Posterior vena cava (tissue), 2 donors: ENCODE measurements at places on chromosomes 5 and 9. TPM values are rescaled to one million over a fixed set of nuclear protein-coding genes. Genes with fewer than 3 reads are reported as not detected.

IFNK gene
- total RNA-seq, result not detected

OCLN gene
- 1.9 TPM for total RNA-seq

CD74 gene
- 566 TPM for total RNA-seq

IFNA5 gene
- total RNA-seq, result not detected

MYOT gene
- 3.1 TPM for total RNA-seq

AHRR gene
- 0.69 TPM for total RNA-seq

CCL27 gene
- not detected for total RNA-seq

RASGEF1C gene
- total RNA-seq, result 0.24 TPM

PCDHB5 gene
- 3.1 TPM for total RNA-seq

MARCHF11 gene
- total RNA-seq, result not detected

DNA sequence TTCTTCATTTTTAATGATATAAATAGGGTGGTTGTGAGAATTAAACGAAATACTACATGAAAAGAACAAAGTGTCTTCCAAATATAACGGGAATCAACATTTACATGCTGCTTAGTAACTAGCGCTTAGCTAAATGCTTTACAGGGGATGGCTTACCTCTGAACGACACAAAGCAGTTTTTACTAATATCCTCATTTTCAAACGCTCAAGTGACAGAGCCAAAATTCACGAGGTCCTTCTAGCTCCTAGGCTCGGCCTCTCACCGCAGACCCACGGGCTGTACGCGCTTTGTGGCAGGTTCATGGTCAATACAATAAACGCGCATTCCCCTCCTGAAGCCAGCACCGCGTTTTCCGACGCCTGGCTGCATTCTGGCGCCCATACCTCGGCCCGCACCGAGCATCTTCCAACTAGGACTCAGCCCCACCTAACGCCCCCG lies 442 bp downstream of the ZNF510 start:
- DNase-seq, result no peak

GRCh38 chr5:60675286-60675685 lies 24.7 kb downstream of the DEPDC1B start:
- no peak for DNase-seq

DNA sequence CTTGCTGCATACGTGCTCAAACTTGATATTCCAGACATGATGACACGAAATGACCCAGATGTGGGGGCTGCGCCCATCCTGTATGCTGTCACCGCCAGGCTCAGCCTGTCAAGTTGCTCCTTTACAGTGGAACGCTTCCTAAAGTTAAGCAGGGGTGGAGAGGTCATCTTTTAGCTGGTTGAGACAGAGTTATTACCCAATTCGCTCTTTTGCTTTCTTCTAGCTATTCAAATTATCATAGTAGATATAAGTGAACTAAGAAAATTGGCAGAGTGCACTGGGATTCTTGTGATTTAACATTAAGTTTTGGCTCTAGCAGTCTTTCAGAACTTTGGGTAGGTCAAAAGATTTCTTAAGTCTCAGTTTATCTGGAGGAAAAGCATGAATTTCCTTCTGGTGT lies 69.8 kb upstream of the BASP1 start:
- DNase-seq, result no peak

DNA sequence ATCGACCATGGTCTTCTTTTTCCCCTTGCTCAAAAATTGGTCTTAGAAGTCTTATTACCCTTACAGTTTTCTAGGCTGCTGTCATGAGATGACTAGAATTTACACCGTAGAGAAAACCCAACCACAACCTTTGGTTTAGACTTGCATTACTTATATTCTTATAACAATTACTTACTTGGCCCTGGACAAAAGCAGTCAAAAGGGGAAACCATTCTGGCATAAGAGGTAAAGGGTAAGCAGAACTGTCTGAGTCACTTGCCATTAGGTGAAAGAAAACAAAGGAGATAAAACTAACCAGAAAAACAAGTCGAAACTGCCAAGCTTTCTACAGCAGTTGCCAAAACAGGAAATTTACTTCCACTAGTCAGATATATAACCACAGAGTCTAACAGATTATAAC lies 17.9 kb downstream of the TMEM245 start:
- DNase-seq, result no peak

- no peak for DNase-seq
Observed at GRCh38 chr5:174844971-174845370, 120.6 kb downstream of the MSX2 start.

- DNase-seq, result no peak
Observed at GRCh38 chr5:156922207-156922792, 40.7 kb downstream of the TIMD4 start.

- peak; percentile 78 for DNase-seq
Observed at GRCh38 chr5:107671742-107672210, 1.0 kb upstream of the EFNA5 start.

DNA sequence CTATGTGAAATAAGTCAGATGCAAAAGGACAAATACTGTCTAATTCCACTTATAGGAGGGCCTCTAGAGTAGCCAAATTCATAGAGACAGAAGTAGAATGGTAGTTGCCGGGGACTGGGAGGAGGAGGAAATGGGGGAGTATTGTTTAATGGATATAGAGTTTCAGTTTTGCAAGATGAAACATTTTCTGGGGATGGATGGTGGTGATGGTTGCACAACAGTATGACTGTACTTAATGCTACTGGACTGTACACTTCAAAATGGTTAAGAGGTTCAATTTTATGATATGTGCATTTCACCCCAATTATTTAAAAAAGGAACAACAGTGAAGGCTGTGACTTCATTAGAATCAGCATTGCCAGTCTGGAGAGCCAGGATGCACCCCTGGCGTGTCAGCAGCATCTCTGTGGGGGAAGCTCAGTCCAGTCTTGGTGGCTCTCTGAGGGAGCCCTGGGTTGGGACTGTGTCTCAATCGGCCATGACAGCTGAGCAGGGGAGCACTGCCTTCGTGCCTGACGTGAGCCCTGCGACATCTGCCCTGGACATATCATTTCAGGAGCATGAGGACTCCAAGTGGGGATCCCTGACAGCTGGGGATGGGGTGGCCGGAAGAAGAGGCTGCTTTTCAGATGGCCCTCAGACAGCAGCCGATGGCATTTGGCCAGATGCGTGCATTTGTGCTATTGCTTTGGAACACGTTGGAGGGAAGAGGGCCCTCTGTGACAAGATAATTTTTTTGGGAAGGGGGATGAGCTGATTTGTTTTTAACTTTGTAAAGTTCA lies 130.8 kb upstream of the STC2 start:
- no peak for DNase-seq

GRCh38 chr5:149550268-149550583 lies 1.0 kb downstream of the CSNK1A1 start:
- no peak for DNase-seq

GRCh38 chr9:13165236-13165945 lies 114.1 kb downstream of the MPDZ start:
- no peak for DNase-seq

DNA sequence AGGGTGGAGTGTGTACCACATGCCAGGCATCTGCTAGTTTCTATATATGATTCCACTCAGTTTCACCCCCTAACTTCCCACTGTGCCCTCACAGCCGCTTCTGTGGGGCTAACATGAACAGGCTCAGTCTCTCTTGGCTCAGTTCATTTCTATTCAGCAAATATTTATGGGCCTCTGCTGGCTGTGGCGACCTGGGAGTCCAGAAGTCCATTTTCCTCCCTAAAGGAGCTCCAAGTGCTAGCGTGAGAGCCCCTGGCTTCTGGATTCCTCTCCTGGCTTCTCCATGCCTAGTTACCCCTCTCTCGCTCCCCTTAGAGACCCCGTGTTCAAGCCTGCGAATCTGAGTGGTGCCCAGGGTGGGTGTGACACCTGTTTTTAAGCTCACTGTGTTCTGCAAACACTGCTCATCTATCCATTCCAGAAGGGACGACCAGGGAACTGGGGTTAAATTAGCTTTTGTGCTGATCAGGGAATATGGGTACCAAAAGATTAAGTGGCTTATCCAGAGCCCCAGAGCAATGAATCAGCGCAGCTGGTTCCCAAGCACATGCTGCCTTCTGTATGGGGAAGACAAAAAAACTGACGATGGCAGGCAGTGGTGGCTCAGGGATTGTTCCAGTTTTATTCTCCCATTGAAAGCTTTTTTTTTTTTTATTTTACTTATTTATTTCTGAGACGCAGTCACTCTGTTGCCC lies 57.6 kb downstream of the HMCN2 start:
- no peak for DNase-seq

DNA sequence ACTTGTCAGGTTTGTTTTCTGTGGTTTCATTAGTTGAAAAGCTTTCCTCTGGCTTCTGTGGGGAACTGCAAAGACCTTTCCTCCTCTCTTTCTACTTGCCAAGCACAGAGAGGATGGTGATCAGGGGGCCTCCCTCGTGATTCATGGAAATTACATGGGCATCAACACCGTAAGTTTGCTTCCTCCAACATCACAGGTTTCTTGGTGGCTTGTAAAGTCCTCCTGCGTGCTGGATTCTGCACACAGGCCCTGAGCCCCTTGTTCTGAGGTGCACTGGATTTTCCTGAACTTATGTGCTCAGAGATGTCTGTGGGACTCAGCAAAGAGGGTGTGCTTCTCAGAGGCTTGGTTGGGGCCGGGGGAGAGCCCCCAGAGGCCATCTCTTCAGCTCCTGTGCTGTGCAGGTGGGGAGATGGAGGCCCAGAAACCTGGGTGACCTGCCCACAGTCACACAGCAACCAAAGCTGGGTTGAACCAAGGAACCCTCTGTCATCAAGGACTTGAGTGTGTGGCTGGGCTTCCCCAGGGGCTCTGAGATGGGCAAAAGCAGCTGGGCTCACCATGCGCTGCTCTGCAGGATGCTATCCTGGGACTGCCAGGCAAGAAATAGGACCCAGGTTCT lies 36.5 kb downstream of the RGS3 start:
- DNase-seq, result no peak

GRCh38 chr5:83199126-83199525 lies 121.8 kb downstream of the XRCC4 start:
- DNase-seq, result no peak

GRCh38 chr9:95425910-95426551 lies 90.7 kb downstream of the PTCH1 start:
- no peak for DNase-seq

- DNase-seq, result peak; percentile 85
Observed at GRCh38 chr9:131394464-131395156, 724 bp downstream of the PRRC2B start.

DNA sequence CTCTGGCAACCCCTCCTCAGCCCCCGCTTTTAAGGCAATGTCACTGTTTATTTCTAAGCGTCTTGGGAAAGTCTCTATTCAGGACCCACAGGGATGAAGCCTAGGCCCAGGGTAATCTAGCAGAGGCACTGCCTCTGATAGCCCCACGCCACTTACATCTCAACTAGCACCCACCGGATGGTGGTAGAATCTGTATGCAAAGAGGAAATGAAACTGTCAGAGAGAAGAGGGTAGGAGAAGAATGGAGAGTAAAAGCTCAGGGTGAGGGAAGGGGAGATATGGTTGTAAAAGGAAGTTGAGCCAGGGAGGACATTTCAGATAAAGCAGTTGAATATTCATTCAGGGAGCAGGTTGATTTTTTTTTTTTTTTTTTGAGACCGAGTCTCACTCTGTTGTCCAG lies 3.0 kb downstream of the FRRS1L start:
- DNase-seq, result no peak

- DNase-seq, result no peak
Observed at GRCh38 chr5:107213025-107213424, 457.7 kb downstream of the EFNA5 start.

GRCh38 chr5:125683669-125684068 lies 739.5 kb upstream of the GRAMD2B start:
- no peak for DNase-seq
